Esophagus squamous epithelium (tissue), 5 donors: ENCODE measurements at places on chromosomes 5 and 9.

- no peak overlapping the region for H3K27ac ChIP-seq
- H3K4me3 ChIP-seq: no peak overlapping the region
- no peaks in the 10 kb centered on the region for H3K4me1 ChIP-seq
- H3K27me3 ChIP-seq: no peaks in the 10 kb centered on the region
- no peaks in the 10 kb centered on the region for H3K36me3 ChIP-seq
Measured at GRCh38 chr5:3994628-3995027, 399.0 kb downstream of the IRX1 start.

DNA sequence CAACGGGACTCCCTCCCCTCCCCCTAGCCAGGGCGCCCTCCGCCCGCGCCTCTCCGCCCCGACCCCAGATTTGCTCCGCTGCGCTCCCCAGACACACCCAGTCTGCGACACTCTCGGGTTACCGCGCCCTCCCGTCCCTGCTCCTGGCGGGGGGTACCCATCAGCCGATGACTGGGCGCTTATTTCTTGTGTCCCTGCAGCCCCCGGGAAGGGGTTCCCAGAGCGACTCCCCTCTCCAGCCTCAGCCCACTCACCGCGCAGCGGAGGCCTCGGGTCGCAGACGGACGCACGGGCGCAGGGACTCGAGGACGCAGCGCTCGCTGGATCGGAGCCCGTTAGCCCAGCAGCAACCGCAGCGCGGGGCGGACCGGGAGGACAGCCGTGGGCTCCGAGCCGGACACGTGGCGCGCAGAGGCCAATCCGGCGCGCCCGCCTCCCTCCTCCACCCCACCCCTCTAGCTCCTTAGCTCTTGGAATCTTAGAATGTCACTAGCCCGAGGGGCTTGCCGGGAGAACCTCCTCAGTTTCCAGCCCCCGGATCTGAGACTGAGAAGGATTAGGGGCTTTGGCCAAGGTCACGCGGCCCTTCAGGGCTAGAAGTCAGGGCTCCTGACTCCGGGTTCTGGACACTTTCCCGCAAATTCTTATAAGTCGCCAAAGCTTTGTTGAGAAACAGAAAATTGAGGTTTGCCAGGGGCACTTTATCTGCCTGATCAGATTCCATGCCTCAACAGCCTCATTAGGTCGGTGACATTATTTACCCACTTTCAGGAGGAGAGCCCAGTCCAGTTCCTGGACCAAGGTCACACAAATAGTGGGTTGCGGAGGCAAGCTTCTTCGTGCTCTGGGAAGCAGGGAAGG, at the start of gene ANXA6:
Gene ANXA6 (minus strand): TSS at position 354 of the 861 bp plus-strand sequence. CDS start 9,878 bp downstream, outside the sequence.
- H3K27ac ChIP-seq: peak within 1 kb of the TSS; percentile 84
- no peaks in the 10 kb centered on the region for H3K27me3 ChIP-seq
- no peaks in the 10 kb centered on the region for H3K36me3 ChIP-seq
- DNase-seq: no peak
- peak within 1 kb of the TSS; percentile 74 for H3K4me3 ChIP-seq

DNA sequence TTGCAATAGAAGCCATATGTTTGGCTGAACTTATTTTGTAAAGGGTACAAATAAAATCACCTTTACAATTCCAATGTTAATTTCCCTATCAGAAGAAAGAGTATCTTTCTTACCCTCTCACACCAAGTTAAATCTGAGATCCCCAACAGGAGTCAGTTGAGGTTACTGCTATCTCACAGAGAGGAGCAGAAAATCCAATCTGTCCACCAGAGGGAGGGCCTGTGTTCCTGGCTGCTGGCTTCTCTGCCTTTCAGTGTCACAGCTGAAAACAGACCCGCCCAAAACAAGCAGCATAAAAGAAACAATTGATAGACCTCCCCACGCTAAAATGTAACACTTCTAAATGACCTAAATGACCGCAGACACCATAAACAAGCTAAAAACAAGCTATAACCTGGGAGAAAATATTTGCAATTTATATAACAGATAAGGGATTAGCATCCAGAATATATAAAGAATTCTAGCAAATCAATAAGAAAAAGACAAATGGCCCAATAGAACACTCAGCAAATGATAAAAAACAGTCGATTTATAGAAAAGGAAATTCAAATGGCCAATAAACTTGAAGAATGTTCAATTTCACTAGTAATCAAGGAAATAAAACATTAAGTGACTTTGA, 24.5 kb upstream of the MVB12B start:
- no peak overlapping the region for H3K27ac ChIP-seq
- no peak for DNase-seq
- H3K36me3 ChIP-seq: no peaks in the 10 kb centered on the region
- no peaks in the 10 kb centered on the region for H3K27me3 ChIP-seq
- no peaks in the 10 kb centered on the region for H3K4me1 ChIP-seq

DNA sequence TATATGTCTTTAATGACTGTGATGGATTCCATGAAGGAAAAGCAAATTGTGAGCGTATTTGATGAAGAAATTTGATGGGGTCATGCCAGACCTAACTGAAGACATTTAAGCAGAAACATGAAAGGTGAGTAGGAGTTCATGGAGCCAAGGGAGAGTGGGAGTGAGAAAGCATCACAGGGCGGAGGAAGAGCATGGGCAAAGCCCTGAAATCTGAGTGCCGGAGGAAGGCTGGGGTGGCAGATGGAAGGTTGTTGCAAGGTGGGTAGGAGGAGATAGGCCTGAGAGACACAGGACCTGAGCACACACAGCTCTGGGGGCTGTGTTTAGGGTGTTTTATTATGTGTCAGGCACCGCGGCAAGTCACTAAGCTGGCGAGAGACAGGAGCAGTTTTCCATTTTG, 100.3 kb upstream of the SPOCK1 start:
- H3K27me3 ChIP-seq: peaks cover 43% of the 10 kb centered on the region
- no peaks in the 10 kb centered on the region for H3K36me3 ChIP-seq
- no peak overlapping the region for H3K27ac ChIP-seq

- H3K36me3 ChIP-seq: no peaks in the 10 kb centered on the region
- no peak for DNase-seq
- no peaks in the 10 kb centered on the region for H3K27me3 ChIP-seq
- no peak overlapping the region for H3K27ac ChIP-seq
- no peaks in the 10 kb centered on the region for H3K4me1 ChIP-seq
- H3K4me3 ChIP-seq: no peak overlapping the region
Measured at GRCh38 chr5:65413822-65414221, 67.9 kb downstream of the ADAMTS6 start.

- no peak for DNase-seq
- H3K27me3 ChIP-seq: no peaks in the 10 kb centered on the region
- no peaks in the 10 kb centered on the region for H3K36me3 ChIP-seq
- no peaks in the 10 kb centered on the region for H3K4me1 ChIP-seq
- H3K27ac ChIP-seq: no peak overlapping the region
Measured at GRCh38 chr5:145407300-145408047, 427.7 kb downstream of the PRELID2 start.

DNA sequence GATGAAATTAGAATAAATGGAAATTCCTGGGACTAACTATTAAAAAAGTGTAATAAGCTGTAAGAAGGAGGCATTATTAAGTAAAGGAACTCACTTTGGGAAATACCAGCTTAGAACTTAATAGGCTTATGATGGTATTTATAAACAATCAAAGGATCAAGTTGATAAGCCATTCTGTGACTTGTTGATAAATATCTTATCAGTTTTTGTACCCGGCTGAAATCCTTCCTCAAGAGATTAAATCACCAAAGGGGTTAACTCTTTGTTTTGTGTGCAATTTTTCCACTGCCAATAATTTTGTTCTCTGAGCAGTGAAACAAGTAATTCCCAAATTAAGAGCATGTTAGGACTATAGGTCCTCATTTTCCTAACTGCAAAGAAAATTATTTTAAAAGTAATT, 70.7 kb upstream of the BDP1 start:
- H3K36me3 ChIP-seq: no peaks in the 10 kb centered on the region
- no peak overlapping the region for H3K4me3 ChIP-seq
- no peaks in the 10 kb centered on the region for H3K4me1 ChIP-seq
- DNase-seq: no peak
- H3K27me3 ChIP-seq: no peaks in the 10 kb centered on the region

- H3K4me1 ChIP-seq: no peaks in the 10 kb centered on the region
- no peak for DNase-seq
- H3K27ac ChIP-seq: no peak overlapping the region
- no peaks in the 10 kb centered on the region for H3K36me3 ChIP-seq
- H3K27me3 ChIP-seq: no peaks in the 10 kb centered on the region
Measured at GRCh38 chr9:7370381-7370780, 429.2 kb downstream of the DMAC1 start.

DNA sequence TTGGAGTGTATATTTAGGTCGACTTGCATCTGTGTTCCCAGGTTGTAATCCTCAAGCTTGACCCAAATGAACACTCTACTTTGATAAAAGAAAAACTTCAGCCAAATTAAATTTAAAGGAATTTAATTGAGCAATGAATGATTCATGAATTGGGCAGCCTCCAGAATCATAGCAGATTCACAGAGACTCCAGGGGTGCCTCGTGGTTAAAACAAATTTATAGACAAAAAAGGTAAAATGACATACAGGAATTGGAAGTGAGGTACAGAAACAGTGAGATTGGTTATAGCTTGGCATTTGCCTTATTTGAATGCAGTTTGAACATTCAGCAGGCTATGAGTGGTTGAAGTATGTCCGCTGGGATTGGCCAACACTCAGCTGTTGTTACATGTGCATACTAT, 21.6 kb upstream of the SPATA31D4 start:
- DNase-seq: no peak
- no peaks in the 10 kb centered on the region for H3K4me1 ChIP-seq
- no peak overlapping the region for H3K4me3 ChIP-seq
- H3K36me3 ChIP-seq: no peaks in the 10 kb centered on the region
- no peak overlapping the region for H3K27ac ChIP-seq

GRCh38 chr9:16153221-16153620, 600.4 kb downstream of the CCDC171 start:
- no peak for DNase-seq
- H3K27ac ChIP-seq: no peak overlapping the region
- no peaks in the 10 kb centered on the region for H3K27me3 ChIP-seq
- peaks cover 3% of the 10 kb centered on the region for H3K4me1 ChIP-seq
- no peaks in the 10 kb centered on the region for H3K36me3 ChIP-seq

DNA sequence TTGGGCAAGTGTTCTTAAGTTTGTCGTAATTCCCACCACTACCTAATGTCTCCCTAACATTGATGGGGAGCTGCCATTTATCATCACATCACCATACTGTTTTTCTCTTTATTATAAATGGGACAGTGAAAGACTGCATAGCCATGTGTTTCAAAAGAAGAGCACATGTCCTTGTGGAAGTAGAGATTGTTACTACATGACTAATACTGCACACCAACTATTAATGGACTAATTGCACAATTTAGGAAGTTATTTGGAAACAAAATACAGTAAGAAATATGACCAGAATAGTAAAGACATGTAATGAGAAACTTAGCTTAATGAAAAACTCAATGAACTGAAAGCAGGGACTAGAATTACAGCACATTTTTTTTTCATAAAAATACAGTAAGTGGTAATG, 12.0 kb upstream of the ELOVL7 start:
- H3K27me3 ChIP-seq: no peaks in the 10 kb centered on the region
- no peak overlapping the region for H3K4me3 ChIP-seq
- H3K36me3 ChIP-seq: no peaks in the 10 kb centered on the region
- no peak for DNase-seq

GRCh38 chr9:131320031-131320685, 30.6 kb downstream of the PLPP7 start:
- H3K36me3 ChIP-seq: no peaks in the 10 kb centered on the region
- H3K4me1 ChIP-seq: no peaks in the 10 kb centered on the region
- H3K27me3 ChIP-seq: peaks cover 2% of the 10 kb centered on the region
- no peak overlapping the region for H3K4me3 ChIP-seq
- DNase-seq: no peak

- no peak for DNase-seq
- H3K4me3 ChIP-seq: no peak overlapping the region
- H3K36me3 ChIP-seq: no peaks in the 10 kb centered on the region
- peaks cover 30% of the 10 kb centered on the region for H3K27me3 ChIP-seq
- no peaks in the 10 kb centered on the region for H3K4me1 ChIP-seq
Measured at GRCh38 chr5:171367424-171368370, 20.0 kb upstream of the NPM1 start.

GRCh38 chr9:81113453-81114124, 575.8 kb downstream of the TLE1 start:
- H3K27ac ChIP-seq: no peak overlapping the region
- no peaks in the 10 kb centered on the region for H3K36me3 ChIP-seq
- no peaks in the 10 kb centered on the region for H3K27me3 ChIP-seq
- no peak overlapping the region for H3K4me3 ChIP-seq

DNA sequence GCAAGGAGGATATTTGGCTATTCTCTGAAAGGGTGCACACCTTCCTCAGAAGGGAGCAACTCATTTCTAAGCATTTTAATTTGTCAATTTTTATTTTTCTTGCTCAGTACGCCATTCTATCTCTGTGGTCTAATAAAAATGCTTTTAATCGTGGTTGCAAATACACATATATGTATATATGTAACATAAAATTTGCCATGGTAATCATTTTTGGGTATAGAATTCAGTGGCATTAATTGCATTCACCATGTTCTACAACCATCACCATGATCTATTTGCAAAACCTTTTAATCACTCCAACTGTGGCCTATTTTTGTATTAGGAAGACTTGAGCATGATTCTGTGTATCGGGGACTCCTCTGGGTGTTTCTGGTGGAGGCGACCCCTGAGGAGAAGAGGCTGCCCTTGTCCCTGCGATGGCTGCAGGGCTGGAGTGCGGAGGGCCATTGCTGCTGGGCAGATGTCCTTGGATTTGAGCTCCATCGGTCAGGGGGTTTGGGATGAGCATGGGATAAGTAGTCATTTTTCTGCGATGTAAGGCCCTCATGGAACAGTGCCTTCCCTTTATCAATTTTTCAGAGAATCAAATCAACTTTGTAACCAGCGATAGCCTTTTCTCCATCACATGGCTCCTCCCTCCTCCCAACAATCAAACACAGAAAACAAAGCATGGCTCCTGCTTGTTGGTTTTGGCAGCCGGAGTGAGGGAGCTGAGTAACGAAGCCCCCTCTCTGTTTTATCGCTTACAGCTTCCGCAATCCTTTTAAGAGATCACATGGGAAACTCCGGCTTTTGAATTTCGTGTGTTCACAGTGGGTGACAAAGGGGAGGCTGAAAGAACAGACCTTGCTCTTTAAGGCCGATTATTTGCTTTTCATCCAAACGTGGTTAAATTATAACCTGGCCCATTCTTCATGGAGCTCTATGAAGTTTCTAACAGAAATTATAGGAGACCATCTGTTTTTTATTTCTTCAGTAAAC, 187.3 kb downstream of the TENT4A start:
- H3K4me1 ChIP-seq: no peaks in the 10 kb centered on the region
- no peak for DNase-seq
- no peaks in the 10 kb centered on the region for H3K27me3 ChIP-seq
- no peak overlapping the region for H3K27ac ChIP-seq
- no peaks in the 10 kb centered on the region for H3K36me3 ChIP-seq

DNA sequence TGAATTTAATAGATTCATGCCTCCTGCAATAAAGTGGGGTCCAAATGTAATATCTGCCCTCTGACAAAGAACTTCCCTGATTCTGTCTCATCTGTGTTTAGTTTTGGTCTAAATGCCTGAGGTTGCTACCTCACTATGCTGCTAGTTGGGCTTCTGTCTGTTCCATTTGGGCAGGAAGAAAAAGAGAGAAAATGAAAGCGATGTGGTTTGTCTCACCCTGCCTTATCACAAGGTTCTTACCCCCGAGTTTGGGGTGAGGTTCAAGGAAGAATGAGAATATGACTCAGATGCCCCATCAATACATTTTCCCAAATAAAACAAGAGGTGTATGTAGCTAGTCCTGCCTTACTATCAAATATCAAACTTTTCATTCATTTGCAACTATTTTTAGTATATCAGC, 132.1 kb upstream of the MTAP start:
- no peak overlapping the region for H3K4me3 ChIP-seq
- no peak overlapping the region for H3K27ac ChIP-seq
- no peaks in the 10 kb centered on the region for H3K27me3 ChIP-seq
- no peaks in the 10 kb centered on the region for H3K36me3 ChIP-seq
